Activated CD4-positive, alpha-beta T cell treated with anti-CD3 and anti-CD28 coated beads for 1 hour (primary cell): ENCODE measurements at places on chromosomes 4 and X.

DNA sequence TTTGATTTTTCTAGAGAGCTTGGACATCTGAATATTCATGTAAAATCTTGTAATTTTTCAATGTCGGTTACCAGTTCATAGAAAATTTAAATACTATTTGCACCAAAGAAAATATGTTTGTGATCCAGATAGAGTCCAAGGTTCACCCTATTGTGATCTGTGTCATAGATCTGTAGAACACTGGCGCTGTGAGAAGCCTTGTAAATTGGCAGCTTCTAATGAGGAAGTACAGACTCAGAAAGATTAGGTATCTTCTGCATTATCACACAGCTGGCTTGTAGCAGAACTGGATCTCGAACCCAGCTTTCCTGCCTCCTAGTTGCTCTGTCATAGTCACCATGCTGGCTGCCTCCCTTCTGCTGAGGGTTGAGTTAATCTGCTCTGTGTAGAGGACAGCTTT is 106.5 kb upstream of the PAK3 start:
- DNase-seq = no peak

DNA sequence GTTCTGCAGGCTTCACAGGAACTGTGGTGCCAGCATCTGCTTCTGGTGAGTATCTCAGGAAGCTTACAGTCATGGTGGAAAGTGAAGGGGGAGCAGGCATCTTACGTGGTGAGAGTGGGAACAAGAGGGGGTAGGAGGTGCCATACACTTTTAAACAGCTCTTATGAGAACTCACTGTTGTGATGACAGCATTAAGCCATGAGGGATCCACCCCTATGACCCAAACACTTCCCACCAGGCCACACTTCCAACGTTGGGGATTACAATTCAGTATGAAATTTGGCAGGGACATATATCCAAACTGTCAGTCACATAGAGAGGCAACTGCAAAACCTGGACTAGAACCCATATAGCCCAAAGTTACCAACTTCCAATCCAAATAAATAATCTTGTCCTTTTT is 43.1 kb upstream of the ZCCHC12 start:
- DNase-seq = no peak

DNA sequence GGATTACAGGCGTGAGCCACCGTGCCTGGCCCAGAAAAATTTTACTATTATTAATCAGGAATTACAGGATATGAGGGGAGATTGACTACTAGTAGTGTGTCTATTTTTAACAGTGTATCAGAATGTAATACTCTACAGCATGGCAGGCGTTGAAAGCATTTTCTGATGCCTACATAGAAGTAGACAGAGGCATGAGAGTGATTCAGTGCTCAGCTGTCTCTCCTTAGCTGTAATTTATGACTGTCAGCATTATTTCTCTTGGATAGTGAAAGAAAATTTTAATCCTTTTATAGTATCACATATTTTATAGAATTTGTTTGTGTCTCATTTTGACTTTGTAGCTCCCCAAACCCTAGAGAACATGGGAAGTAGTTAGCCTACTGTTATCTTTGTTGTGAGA is 20.7 kb downstream of the ARHGAP24 start:
- DNase-seq = no peak

DNA sequence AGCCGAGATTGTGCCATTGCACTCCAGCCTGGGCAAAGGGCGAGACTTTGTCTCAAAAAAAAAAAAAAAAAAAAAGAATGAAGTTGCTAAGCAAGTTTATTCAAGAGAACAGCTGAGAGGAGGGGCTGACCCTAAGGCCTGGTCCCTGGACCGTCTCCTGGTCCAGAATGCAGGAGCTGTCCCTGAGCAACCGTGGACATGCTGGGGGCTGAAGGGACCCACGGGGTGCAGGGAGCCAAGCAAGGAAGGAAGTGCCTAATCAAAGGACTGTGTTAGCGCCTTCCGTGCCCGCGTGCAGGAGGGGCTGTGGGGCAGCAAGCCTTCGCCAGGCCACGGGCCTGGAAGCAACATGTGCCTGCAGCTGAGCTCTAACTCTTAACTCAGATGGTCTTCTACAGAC is 39.1 kb upstream of the CDKN2AIP start:
- no peak for DNase-seq

- no peak for DNase-seq
Observed at GRCh38 chr4:183266371-183266770, 53.7 kb downstream of the CLDN22 start.

- no peak for DNase-seq
Observed at GRCh38 chr4:6693231-6694176, at the start of gene S100P. Gene S100P (plus strand): TSS chr4:6693878. CDS start chr4:6693933, 55 bp downstream.

GRCh38 chr4:184189966-184190365 is 27.7 kb downstream of the ENPP6 start:
- no peak for DNase-seq

DNA sequence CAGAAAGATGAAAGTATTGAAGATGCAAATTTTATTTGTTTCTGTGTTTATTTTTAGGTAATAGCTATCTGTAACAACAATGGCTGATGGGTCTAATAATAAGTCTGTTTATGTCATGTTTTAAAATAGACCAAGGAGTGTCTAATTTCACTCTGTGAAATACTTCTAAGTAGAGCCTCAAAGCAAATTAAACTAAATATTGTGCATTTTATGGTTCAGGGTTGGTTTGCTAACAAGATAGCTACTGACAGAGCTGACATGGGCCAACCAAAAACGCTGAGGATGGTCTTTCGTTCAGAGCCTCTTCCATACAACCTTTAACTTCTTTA is 437.6 kb upstream of the CTSO start:
- DNase-seq = no peak

DNA sequence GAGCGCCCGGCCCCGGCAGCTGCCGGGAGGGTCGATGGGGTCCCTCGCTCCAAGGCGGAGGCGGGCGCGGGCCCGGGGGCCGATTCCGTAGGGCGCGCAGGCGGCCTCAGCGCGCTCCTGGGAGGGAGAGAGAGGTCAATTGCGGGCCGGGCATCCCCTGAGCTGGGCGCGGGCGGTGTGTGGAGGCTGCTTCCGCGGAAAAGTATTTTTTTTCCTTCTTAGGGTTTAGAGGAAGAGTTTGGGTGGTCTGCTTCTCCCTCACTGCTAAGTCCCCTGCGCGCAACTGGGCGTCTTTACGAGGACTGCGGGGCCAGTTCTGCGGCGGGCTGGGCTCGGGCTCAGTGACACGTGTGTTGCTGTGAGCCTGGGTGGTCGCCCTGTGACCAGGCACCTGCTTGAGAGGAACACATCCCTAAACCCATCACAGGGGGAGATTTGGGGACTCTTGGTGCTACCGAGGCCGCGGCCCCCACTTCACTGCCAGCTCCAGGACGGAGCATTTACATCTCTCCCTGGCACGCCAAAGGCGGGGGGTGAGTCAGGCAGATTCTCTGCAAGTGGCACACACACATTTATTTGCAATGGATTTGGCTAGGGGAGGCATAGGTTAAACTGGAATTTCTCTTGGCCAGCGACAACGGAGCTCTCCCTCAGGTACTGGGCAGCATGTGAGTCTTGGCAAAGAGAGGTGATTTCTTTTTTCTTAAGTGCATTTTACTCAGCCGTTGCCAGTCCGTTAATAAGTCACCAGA is 151.2 kb upstream of the SLC4A4 start:
- no peak for DNase-seq

- no peak for DNase-seq
Observed at GRCh38 chr4:89469930-89470375, 162.4 kb upstream of the GPRIN3 start.

DNA sequence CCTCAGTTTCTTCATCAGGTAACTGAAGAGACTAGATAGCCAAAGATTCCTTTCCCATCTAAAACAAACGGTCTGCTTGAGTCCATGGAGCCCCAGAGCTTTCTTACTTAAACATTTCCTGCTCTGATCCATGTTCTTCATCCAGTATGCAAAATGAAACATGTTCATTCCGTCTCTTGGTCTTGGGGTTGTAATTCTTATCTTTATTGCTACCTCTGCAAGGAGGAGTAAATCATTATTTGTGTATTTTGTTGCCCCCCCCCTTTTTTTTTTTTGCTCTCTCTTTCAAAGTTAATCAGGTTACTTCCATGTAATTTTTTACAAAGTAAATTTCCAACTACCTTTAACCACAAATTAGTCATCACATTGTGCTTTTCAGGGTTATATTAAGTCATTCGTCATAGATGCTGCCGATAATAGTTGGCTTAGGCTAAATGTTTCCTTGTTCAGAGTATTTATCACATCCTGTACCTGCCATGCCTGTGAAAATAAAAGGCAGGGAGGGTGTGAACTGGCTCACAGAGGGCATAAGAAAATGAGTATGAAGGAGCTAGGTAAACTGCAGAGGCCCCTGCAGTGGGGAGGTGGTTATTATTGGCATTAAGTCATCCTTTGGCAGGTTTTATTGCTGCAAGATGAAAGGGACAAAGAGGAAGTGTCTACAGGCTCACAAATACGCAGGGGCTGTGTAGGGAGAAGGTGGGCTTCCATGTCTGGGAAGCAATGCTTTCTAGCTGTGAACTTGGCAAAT is 76.7 kb upstream of the HS3ST1 start:
- no peak for DNase-seq

GRCh38 chr4:5654791-5655190 is 53.6 kb downstream of the EVC2 start:
- DNase-seq = no peak

DNA sequence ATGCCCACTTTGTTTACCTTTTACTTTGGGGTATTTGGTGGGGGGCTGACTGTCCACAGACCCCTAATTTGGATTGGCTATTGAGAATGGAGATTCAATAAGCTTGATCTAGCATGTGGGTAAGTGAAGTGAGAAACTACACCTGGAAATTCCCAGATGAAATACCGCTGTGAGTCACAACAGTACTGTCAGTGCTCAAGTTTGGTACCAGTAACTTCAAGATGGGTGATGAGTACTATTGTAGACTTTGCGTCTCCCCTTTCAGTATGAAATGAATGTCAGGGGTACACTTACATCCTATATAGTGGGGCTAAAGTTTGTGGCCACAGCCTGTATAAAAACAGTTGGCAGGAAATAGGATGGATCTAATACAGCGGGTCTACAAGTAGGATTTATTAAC is 33.3 kb downstream of the HMGN5 start:
- no peak for DNase-seq

DNA sequence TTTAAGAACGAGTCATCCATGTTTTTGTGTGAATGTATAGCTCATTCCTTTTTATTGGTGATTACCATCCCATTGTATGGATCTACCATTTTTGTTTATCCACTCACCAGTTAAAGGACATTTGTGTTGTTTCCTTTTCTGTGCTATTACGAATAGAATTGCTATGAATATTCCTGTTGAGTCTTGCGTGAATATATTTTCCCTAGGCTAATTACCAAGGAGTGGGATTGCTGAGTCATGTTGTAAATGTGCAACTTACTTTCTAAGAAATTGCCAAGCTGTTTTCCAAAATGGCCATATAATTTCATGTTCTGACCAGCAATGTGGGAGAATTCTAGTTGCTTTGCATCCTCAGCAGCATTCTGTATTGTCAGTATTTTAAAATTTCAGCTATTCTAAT is 51.3 kb downstream of the YIPF6 start:
- DNase-seq = no peak

- no peak for DNase-seq
Observed at GRCh38 chr4:74114234-74114633, 15.2 kb upstream of the CXCL2 start.

- DNase-seq = no peak
Observed at GRCh38 chr4:122329876-122330565, 48.8 kb upstream of the ADAD1 start.

- DNase-seq = no peak
Observed at GRCh38 chr4:186024637-186025407, 44.1 kb upstream of the TLR3 start.

DNA sequence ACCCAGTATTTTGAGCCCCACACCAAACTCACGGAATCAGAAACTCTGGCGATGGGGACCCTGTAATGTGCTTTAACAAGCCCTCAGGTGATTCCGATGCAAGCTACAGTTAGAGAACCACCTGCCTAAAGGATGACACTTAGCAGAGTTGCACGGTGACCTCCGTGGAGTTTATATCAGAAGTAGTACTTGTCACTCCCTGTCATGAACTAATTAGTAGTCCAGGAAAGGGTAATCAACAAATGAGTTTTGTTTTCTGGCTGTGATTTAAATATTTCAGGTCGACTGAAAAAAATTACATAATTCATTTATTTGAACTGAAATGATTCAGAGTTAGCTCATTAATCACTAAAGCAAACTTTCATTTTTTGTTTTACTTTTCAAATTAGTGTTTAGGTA is 56.4 kb downstream of the TMA16 start:
- no peak for DNase-seq

- DNase-seq = no peak
Observed at GRCh38 chr4:110780538-110780937, 157.7 kb upstream of the PITX2 start.

- no peak for DNase-seq
Observed at GRCh38 chrX:81556880-81557279, 355.0 kb downstream of the SH3BGRL start.

- no peak for DNase-seq
Observed at GRCh38 chrX:83984961-83985360, 124.0 kb downstream of the CYLC1 start.

DNA sequence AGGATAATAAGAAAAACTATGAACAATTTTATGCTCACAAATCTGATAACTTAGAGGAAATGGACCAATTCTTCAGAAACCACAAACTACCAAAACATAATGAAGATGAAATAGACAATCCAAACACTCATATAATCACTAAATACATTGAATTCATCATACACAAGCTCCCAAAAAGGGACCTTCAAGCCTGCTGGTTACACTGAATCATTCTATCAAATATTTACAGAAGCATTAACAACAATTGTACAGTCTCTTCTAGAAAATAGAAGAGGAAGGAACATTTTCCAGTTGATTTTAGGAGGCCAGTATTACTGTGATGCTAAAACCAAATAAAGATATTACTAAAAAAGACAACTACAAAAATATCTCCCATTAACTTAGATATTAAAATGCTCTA is 88.3 kb downstream of the IL15 start:
- no peak for DNase-seq

GRCh38 chr4:181216501-181216900 is 1026.7 kb upstream of the TENM3 start:
- DNase-seq = no peak

DNA sequence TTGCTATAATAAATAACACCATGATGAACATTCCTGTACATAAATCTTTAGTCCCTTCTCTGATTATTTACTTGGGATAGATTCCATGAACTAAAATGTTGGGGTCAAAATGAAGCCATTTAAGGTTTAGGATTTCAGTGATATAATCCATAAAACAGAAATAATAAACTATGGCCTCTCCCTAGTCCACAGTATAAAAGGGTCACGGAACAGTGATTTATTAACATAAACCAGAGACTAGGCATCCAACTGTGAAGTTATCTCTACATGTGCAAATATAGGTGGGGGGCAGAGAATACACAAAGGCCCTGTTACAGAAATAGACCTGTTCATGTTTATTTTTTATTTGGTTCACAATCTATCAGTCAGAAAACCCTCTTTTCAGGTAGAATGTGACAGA is 499.1 kb upstream of the SLIT2 start:
- no peak for DNase-seq

GRCh38 chr4:56870946-56871345 is 36.8 kb upstream of the REST start:
- DNase-seq = no peak

DNA sequence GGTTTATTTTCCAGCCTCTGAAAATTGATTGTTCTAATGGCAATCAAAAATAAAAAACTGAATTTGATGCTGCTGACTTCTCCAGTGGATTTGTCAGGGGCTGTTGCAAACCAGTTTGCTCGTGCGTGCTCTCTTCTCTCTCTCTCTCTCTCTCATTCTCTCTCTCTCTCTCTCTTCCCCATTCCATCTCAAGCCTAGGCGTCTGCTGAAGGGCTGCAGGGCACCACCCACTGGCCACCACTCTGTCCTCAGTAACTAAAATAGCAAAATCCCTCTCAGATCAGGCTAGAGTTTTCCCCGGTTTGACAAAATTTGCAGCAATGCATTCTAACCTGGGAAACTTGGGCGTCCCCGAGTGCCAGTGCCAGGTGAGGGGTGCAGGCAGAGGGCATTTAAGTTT is 19.4 kb downstream of the NKX6-1 start:
- DNase-seq = no peak
